Fibroblast of skin of back (primary cell): ENCODE measurements at places on chromosomes 12 and 14.

DNA sequence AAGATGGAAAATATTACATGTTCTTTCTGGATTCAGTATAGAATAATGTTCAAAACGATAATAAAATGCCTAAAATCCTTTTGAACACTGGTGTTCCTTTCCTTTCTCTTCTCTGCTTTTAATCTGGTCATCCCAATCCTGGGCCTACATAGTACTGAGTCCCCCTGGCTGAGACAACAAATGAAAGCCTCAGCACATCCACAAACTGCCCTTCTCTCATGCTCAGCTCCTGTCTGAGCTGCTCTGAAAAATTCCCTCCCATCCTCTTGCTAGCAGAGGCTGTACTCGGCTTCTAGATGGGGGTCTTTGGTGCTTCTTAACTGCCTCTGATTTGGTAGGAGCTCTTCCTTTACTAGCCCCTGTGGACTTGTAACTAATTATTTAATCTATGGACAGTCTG lies 232.3 kb downstream of the MED13L start:
- DNase-seq = no peak

DNA sequence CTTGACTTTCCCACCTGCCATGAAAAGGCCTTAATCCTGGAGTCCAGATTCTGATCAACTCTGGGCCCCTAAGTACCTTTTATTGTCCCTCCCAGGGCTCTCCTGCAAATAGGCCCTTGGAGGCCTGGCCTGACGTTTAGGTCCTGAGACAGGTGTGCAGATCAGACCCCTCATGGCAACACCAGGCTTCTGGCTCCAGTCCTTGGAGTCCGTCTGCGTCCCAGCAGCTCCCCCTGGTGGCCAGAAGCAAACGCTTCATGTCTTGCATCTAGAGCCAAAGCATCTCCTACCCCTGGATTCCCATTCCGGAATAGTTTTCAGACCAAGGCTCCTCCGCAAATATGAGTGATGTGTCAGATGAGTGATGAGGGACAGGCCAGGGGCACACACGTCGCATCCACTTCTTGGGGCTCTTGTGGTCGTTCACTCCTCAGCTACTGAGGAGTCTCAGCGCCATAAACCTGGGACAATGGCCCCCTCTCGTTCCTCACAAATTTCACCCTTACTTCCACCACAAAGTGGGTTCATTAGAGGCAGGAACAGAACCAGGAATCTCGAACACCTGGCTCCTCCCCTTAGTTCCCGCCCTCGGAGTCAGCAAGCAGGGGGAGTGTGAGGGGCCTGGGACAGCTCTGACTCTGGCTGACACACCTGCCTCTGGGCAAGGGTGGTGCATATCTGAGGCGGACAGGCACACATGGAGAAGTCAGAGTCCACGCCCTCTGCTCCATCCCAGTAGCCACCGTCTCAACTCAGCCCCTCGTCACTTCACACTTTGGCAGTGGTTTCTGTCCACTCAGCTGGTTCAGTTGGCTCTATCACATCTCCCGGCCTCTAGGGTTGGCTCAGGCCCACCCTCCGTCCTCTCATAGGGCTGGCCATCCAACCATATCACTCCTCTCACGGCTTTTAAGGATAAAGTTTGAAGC lies 77.9 kb upstream of the PWP1 start:
- DNase-seq = peak; percentile 65

DNA sequence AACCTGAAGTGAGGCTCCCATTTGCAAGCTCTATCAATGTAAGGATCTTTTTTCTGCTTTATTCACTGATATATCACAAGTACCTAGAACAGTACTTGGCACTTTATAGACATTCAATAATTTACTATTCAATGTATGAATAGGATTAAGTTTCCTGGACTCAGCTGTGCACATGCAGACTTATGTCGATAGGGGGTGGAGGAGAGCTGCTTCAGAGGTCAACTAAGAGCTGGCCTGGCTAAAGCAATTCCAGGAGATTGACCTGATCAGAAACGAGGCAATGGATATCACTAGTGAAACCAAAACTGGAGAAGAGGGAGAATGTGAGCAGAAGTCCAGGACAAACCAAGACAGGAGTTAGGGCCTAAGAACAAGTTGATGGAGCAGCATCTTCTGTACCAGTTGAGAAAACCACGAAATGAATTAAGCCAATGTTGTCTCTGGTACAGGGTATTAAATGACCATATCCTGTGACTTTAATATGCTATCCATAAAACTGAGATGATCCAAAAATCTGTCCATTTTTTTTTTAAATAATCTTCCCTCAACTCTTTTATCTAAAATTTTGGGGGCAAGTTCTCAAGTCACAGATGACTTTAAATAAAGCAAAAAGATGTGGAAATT lies 169.2 kb downstream of the PIK3C2G start:
- DNase-seq = peak; percentile 48

DNA sequence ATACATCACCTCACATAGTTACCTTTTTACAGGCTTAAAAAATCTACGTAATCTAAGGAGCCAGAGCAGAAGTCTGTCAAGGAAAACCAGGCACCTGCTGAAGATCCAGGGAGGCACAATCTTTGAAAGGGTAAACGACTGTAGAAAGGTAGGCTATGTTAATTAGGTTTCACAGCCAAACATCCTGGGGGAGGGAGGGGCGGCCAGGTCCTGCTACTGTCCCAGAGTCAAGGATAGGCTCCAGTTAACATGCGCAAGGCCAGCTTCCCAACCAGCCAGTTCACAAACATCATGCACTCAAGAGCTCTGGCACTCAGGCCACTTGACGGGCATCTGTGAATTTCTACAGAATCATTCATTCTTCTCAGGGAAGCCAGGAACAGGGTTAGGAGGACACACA lies 22.9 kb downstream of the NIN start:
- DNase-seq = no peak

DNA sequence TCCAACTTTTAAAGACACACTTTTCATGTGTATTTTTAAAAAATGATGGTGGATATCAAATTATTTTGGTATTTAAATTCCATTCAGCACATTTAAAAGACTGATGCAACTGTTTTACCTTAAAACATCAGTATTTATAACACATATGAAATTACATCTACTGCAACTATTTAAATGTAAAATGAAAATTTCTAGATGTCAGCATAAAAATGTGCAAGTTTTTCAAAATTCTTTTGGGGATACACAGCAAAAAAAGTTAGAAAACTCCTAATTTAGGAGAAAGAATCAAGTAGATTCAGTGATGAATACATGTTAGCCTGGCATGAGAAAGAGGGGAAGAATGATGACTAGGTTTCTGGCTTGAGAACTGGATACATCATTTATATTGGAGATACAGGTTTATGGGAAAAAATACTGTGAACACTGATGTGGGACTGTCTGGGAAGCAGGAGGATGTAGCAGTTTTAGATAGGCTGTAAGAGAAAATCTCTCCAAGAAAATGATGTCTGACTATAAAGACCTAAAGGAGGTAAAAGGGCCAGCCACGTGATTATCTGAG lies 9.2 kb downstream of the SOS2 start:
- DNase-seq = no peak

DNA sequence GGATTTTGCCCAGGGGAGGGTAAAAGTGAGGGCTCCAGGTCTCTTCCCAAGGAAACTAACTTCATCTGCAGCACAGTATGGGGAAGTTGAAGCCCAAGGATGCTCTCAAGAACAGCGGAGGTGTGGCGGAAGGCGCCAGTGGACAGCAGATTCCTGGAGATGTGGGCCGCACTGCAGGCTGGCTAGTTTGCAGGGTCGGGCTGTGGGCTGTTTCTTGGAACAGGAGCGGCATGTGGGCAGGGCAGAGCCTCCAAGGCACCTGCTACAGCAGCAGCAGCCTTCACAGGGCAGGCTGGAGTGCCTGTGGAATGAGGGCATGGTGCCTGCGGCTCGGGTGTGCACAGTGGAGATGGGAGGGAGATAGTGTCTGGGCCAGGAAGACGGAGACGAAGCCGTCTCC lies 100.0 kb upstream of the SFSWAP start:
- no peak for DNase-seq

DNA sequence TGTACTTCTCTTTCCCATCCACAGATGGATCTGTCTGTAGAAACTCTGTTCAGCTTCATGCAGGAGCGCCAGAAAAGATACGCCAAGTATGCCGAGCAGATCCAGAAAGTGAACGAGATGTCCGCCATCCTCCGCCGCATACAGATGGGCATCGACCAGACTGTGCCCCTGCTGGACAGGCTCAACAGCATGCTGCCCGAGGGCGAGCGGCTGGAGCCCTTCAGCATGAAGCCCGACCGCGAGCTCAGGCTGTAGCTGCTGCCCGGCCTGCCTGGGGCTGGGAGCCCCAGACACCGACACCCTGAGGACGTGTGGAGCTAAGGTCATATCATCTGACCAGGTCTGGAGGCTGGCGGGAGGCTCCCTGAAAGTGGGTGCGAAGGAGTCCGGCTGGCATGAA lies 97.1 kb downstream of the DUSP16 start:
- DNase-seq = no peak

- DNase-seq = no peak
Measured at GRCh38 chr12:3962631-3963483, 89.7 kb upstream of the PARP11 start.

- peak; percentile 67 for DNase-seq
Measured at GRCh38 chr14:32576088-32576795, 247.1 kb downstream of the AKAP6 start.

DNA sequence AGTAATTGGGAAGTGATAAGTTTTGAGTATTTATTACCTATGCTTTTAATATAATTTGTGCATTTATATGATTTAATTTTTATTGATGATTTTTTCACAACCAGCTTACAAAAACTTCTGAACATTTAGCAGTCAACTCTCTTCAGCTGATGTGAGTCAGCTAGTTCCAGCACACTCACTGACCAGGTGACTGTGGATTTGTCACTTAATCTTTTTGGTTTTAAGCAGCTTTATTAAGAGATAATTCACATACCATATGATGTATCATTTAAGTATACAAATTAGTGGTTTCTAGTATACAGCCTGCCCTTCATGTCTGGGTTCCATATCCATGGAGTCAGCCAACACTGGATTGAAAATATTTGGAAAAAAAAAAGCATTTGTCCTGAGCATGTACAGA lies 103.5 kb downstream of the SYNE2 start:
- DNase-seq = peak; percentile 12

DNA sequence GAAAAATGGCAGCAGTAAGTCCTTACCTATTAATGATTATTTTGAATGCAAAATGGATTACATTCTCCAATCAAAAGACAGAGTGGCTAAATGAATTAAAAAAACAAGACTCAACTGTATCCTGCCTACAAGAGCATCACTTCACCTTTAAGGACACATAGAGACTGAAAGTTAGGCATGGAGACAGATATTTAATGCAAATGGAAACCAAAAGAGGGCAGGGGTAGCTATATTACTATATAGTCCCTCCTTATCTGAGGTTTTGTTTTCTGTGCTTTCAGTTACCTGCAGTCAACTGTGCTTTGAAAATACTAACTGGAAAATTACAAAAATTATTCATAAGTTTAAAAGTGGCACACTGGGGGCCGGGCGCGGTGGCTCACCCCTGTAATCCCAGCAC lies 17.2 kb downstream of the NECAP1 start:
- DNase-seq = no peak

- DNase-seq = no peak
Measured at GRCh38 chr14:101362529-101363260, 198.6 kb upstream of the DIO3 start.

- DNase-seq = no peak
Measured at GRCh38 chr12:116131176-116131575, 146.3 kb downstream of the MED13L start.

GRCh38 chr12:47834199-47834903 lies 14.6 kb upstream of the HDAC7 start:
- no peak for DNase-seq
